ENCODE measurements at places on chromosomes 7 and 10. TPM values are rescaled to one million over a fixed set of nuclear protein-coding genes. Genes with fewer than 3 reads are reported as not detected.

The MSRB2 gene
- total RNA-seq, result 4.5 TPM

The TRIL gene
- total RNA-seq, result 32.7 TPM

The ENTPD1 gene
- 10.3 TPM for total RNA-seq

The ZPBP gene
- not detected for total RNA-seq

The PDLIM1 gene
- total RNA-seq, result 36.1 TPM

The GJD4 gene
- not detected for total RNA-seq

The PAX4 gene
- total RNA-seq, result not detected

The UTF1 gene
- not detected for total RNA-seq

The LLCFC1 gene
- not detected for total RNA-seq

The ASIC3 gene
- total RNA-seq, result 0.16 TPM

The TWNK gene
- 3.7 TPM for total RNA-seq

The CDNF gene
- total RNA-seq, result not detected

The CPVL gene
- total RNA-seq, result 7.0 TPM

The ZNF862 gene
- total RNA-seq, result 16.5 TPM

The RBM20 gene
- total RNA-seq, result 4.0 TPM

The NUTM2D gene
- 1.6 TPM for total RNA-seq

The DLX6 gene
- total RNA-seq, result not detected

The TFEC gene
- 8.5 TPM for total RNA-seq

The CDC14C gene
- not detected for total RNA-seq

The SPDYE2B gene
- not detected for total RNA-seq

The C1GALT1 gene
- total RNA-seq, result 5.2 TPM

The DRGX gene
- total RNA-seq, result not detected

The NRCAM gene
- total RNA-seq, result 7.0 TPM

The TMEM140 gene
- total RNA-seq, result 36.8 TPM

The BCL7B gene
- 20.6 TPM for total RNA-seq

The ANKRD1 gene
- 1,685 TPM for total RNA-seq

The PPP1R3A gene
- total RNA-seq, result not detected

The CAMK2B gene
- total RNA-seq, result under 0.01 TPM

The HMX2 gene
- total RNA-seq, result not detected

The DLG5 gene
- total RNA-seq, result 14.2 TPM

The KLF14 gene
- not detected for total RNA-seq

The HOXA2 gene
- total RNA-seq, result 0.49 TPM

The MMP21 gene
- not detected for total RNA-seq

The IL6 gene
- 2.1 TPM for total RNA-seq

The MSS51 gene
- total RNA-seq, result 1.4 TPM

The MKX gene
- 0.19 TPM for total RNA-seq

The C10orf53 gene
- total RNA-seq, result not detected

The OR2A12 gene
- total RNA-seq, result not detected

The NPSR1 gene
- total RNA-seq, result not detected

The GRID2IP gene
- not detected for total RNA-seq
